Activated CD4-positive, alpha-beta T cell treated with anti-CD3 and anti-CD28 coated beads for 24 hours (primary cell): ENCODE measurements at places on chromosomes 16 and 17.

GRCh38 chr16:20404637-20405036 lies at the start of gene PDILT:
Gene PDILT (minus strand): TSS chr16:20404737. CDS start chr16:20399300, 5,437 bp downstream.
- no peak for DNase-seq

DNA sequence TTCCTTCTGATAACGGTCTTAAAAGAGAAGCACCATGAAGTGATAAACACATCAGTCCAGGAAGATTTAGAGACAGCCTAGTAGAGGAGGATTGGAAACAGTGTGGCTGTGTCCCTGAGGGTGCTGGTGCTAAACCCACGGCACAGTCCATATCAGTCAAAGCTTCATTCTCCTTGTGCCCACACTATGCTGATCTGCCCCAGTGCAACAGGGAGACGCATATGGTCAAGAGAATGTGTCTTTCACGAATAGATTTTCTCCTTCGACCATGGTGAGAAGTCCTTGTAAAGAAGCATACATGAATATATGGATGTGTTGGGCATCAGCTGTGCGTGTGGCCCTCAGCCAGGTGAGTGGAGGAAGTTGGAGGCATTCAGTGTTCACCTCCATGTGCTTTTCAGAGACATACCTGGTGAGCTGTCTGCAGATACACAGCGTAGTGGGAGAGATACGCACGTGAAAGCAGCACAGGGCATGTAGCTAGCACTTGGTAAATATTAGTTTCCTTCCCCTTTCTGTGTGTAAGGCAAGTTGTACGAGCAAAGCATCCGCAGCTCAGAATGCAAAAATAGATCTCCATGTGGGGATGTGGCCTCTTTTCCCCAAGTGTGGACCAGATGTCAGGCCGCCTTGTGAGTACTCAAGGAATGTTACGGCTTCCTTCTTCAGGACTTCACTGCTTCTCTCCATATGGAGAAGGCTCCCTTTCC lies 29.4 kb downstream of the HLF start:
- DNase-seq = no peak

DNA sequence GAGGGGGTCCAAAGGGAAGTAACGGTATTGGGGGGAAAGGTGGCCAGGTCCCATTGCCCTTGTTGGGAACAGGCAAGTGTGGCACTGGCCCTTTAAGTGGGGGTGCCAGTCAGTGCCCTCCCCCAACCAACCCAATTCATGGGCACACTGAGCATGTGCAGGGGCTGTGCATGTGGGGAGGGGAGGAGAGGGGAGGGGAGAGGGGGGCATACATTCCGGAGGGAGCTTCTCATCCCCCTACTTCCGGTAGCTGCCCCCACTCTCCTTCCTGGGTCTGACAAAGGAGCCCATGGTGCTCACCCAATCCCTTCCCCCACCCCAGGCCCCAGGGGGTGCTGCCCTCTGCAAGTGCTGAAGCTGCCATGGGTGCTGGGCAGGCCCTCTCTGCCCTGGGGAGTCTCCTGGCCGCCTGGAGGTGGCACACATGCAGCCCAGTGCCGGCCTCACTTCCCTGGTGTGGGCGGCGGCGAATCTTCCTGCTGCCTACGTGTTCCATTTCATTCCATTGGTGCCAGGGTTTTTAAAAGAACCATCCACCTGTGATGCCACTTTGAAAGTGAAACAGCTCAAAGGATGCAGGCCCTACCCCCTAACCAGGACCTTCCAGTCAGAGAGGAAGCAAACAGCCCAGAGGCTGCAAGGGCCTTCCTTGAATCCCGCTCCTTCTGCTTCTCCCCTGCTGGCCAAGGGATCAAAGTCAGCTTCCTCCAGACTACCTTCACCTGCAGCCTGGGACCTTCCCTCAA lies 11.0 kb downstream of the HEXIM2 start:
- peak; percentile 40 for DNase-seq

DNA sequence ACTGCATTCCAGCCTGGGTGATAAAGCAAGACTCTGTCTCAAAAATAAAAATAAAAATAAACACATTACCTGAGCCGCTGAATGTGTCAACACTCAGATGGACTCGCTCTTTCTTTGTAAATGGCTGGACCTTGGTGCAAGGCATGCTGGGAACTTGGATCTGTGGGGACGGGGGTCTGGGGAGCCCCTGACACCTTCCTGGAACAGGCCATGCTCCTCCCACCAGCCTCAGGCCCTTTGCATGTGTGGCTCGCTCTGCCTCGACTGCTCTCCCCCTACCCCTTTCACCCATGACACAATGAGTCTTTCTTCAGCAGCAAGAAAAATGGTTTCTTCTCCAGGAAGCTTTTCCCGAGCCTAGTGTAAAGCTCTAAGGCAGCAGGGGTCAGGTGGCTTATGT lies 94.0 kb upstream of the CDH5 start:
- no peak for DNase-seq
